ENCODE measurements at places on chromosomes 1 and 21. TPM values are rescaled to one million over a fixed set of nuclear protein-coding genes. Genes with fewer than 3 reads are reported as not detected.

The LRP8 gene
- total RNA-seq, result 38.2 TPM

The GBP5 gene
- total RNA-seq, result not detected

The F13B gene
- total RNA-seq, result not detected

The AGMAT gene
- 7.8 TPM for total RNA-seq

The C1orf105 gene
- not detected for total RNA-seq

The PLPPR4 gene
- total RNA-seq, result not detected

The CR2 gene
- 0.04 TPM for total RNA-seq

The GPATCH4 gene
- total RNA-seq, result 63.7 TPM

The CENPF gene
- total RNA-seq, result 83.9 TPM

The COX20 gene
- total RNA-seq, result 47.1 TPM

The SCAMP3 gene
- total RNA-seq, result 92.3 TPM

The SUSD4 gene
- total RNA-seq, result 0.67 TPM

The NMNAT2 gene
- 0.70 TPM for total RNA-seq

The CD1E gene
- total RNA-seq, result not detected

The KCNJ9 gene
- not detected for total RNA-seq

The SLC16A4 gene
- 30.8 TPM for total RNA-seq
